ENCODE measurements at places on chromosomes 1 and 21.

- DNase-seq: no peak
These were observed 34.0 kb downstream of the TBCE start for GRCh38 chr1:235401251-235401650.

GRCh38 chr1:109901524-109902145 lies 9.0 kb upstream of the CSF1 start:
- DNase-seq: no peak

DNA sequence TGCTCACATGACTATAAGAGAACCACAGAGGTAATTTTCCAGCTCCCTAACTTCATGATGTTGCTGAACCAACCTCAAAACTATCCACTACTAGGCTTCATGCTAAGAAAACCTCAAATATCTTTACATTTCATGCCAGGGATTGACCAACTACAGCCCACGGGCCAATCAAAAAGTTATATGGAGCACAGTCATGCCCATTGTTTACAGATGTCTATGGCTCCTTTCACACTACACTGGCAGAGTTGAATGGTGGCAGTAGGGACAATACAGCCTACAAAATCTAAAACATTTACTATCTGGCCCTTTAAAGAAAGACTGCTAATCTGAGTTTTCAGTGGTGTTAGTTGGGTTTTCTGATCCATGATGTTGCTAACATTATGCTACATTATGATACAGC lies 154.8 kb downstream of the TM2D1 start:
- no peak for DNase-seq

DNA sequence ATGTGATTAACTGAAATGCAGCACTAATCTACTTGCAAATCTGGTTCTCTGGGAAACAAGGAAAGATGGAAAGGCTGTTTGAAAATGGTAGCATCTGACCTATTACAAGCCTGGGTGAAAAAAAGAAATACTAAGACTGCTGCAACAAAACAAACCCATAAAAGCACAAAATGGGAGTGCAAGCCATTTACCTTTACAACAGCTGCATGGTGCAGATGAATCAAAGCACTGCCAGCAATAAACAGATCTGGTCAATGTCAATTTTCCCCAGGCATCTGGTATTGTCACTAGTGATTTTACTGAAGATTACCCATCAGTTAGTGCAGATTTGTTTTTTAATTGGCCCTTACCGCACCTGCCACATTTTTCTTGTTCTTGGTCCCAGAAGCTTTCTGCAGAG lies 1341.7 kb downstream of the PLA2G4A start:
- no peak for DNase-seq

DNA sequence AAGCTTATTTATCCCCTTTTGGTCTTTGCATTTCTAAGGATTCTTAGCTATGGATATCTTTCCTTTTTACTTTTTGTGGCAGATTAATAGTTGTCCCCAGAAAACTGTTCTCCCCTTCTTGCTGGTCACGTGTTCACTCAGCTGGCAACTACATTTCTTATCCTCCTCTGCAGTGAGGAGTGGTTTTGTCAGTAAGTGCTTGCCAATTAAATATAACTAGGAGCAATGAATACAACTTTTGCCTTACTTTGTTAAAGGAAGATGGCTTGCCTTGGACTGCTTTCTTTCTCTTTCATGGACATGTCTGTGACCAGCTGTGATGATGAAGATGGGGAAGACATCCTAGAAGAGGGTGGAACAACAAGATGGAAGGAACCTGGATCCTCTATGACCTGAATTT lies 15.6 kb upstream of the ALG14 start:
- DNase-seq: no peak

DNA sequence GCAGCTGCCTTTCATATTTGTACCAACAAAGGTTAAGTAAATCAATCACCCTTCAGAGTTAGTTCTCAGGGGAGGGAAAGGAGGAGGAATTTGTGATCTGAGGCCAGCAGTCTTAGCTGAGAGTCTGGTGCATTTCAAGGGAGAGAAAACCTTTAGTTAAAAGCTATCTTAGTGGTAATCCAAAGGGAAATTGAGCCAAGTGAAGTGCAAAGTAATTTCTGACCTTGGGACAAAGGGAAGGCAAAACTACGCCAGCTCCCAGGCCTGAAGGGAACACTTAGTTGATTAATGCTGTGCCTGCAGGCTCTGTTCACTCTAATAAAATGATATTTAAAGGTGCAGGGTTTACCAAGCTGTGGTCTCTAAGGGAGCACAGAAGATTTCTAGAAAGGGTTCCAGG lies 23.1 kb upstream of the FMOD start:
- DNase-seq: no peak

DNA sequence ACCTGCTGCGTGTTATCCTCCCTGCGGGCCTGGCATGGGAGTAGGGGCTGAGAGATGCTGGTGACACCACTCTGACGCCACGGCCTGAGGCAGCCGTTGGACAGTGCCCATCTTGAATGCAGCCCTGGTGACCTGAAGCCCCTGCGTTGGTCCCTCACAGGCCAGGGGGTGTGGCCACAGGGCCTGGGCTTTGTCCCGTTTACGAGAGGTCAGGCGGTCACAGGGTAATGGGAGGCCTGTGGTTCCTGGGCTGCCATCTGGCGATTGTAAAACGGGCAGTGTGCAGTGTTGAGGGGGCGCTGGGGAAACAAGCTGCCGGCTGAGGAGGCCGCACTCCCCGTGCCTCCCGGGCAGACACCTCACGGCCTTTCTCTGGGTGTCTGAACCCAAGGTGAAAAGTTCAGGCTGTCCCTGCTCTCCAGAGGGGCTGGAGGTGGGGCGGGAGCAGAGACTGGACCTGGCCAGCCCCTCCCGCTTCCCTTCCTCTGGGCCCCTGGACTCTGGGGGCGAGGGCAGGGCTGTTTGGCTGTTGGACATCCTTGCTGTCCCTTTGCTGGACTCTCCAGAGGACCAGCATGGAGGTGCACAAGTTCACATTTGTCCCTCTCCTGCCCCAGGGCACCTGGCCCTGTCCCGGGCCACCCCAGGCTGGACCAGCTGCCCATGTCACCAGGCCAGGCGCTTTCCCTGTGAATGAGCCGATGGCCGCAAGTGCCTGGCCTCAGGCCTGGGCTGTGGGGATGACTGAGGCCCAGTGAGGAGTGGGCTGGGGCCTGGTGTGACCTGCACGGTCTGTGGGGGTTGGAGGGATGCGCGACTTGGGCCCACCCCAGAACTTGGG lies 42.4 kb downstream of the SKI start:
- no peak for DNase-seq
